ENCODE measurements at places on chromosomes 4 and X. TPM values are rescaled to one million over a fixed set of nuclear protein-coding genes. Genes with fewer than 3 reads are reported as not detected.

HMGB2 gene
- total RNA-seq, result 24.8 TPM

BBS12 gene
- total RNA-seq, result 6.1 TPM

ASB11 gene
- not detected for total RNA-seq

ODAPH gene
- not detected for total RNA-seq

TEX13B gene
- not detected for total RNA-seq

KIT gene
- 0.83 TPM for total RNA-seq

PGK1 gene
- 558 TPM for total RNA-seq

ADGRL3 gene
- not detected for total RNA-seq

SUPT20HL2 gene
- not detected for total RNA-seq

TDO2 gene
- 5.8 TPM for total RNA-seq

CT45A5 gene
- not detected for total RNA-seq

SLC10A6 gene
- total RNA-seq, result 0.33 TPM

SCRG1 gene
- total RNA-seq, result 0.29 TPM

NDNF gene
- 0.50 TPM for total RNA-seq

PNMA3 gene
- total RNA-seq, result 0.66 TPM

PPP1R2C gene
- not detected for total RNA-seq

CYBB gene
- total RNA-seq, result under 0.01 TPM

AFF1 gene
- total RNA-seq, result 18.3 TPM

F11 gene
- total RNA-seq, result not detected

XG gene
- total RNA-seq, result 13.4 TPM

COL25A1 gene
- total RNA-seq, result 0.17 TPM

AFM gene
- not detected for total RNA-seq

NDP gene
- 0.17 TPM for total RNA-seq

COL4A6 gene
- total RNA-seq, result 1.5 TPM

ATOH1 gene
- not detected for total RNA-seq

GPR50 gene
- not detected for total RNA-seq

STATH gene
- total RNA-seq, result not detected

FGG gene
- not detected for total RNA-seq

FAM149A gene
- 6.3 TPM for total RNA-seq

MPP1 gene
- total RNA-seq, result 49.1 TPM

C4orf50 gene
- not detected for total RNA-seq

ABHD18 gene
- 5.5 TPM for total RNA-seq

ADAM29 gene
- not detected for total RNA-seq

AMMECR1 gene
- 10.4 TPM for total RNA-seq

IGFBP7 gene
- total RNA-seq, result 55.9 TPM

BEX2 gene
- total RNA-seq, result 0.73 TPM

AKAP4 gene
- not detected for total RNA-seq

NHSL2 gene
- total RNA-seq, result 19.8 TPM

C1QTNF7 gene
- 0.50 TPM for total RNA-seq

DAPP1 gene
- not detected for total RNA-seq

CHRDL1 gene
- 0.99 TPM for total RNA-seq

UBE2A gene
- 42.0 TPM for total RNA-seq

SLC4A4 gene
- 22.1 TPM for total RNA-seq

RAB39B gene
- total RNA-seq, result 1.7 TPM

IRS4 gene
- not detected for total RNA-seq

ASB12 gene
- total RNA-seq, result under 0.01 TPM

ZNF711 gene
- under 0.01 TPM for total RNA-seq
